ENCODE measurements at places on chromosomes 2 and 18.

DNA sequence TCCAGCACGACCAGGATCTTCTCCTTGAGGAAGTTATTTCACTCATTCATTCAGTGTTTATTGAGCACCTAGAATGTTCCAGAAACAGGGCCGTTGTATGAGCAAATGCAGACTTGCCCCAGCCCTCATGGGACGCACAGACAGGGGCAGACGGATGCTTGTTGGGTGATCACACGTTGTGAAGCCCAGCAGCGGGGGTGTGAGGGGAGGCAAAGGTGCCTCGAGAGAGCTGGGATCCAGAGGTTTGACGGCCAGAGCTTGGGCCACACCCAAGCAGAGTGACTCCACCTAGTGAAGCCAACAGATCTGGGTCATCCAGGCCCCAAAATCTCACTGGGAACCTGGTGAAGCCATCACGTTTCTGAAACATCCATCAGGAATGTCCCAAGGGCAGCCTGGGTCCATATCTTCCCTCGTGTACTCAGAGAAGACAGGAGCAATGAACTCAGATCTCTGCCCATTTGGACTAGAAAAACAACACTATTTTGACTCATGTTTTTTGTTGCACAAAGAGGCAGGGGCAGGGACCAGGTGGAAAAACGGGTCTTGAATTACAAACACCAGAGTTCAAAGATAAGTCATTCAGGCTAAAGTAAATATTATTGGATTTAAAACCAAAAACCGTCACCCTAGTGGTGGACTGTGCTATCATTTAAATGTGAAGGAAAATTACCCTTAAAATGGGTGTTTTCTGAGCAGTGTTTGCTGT lies 54.9 kb upstream of the RBM44 start:
- no peak for DNase-seq

DNA sequence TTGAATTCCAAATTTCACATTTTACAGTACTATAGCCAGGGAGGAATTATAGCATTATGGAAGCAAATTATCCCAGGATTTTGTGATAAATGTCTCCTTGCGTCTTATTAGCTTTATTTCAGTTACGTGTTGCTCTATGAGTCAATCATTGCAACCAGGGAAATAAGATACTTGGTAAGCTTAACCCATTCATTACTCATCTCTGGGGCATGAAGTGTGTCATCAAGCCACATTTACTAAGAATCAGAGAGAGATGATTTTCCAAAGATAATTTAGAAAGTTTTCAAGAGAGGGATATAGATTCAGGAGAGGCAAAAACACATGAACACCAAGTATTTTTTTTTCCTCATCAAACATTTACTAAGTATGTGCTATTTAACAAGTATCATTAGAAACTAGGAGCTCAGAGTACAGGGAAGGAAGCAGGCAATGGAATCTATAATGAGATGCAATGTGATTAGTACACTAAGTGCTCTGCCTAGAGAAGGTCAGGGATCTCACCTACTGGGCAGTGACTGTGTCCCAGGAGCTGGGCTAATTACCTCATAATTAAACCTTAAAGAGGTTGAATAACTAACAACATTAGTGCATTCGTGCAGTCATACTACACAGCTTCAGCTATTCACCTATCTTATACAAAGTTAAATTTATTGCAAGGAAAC lies 217.8 kb upstream of the NXPH2 start:
- DNase-seq, result no peak

DNA sequence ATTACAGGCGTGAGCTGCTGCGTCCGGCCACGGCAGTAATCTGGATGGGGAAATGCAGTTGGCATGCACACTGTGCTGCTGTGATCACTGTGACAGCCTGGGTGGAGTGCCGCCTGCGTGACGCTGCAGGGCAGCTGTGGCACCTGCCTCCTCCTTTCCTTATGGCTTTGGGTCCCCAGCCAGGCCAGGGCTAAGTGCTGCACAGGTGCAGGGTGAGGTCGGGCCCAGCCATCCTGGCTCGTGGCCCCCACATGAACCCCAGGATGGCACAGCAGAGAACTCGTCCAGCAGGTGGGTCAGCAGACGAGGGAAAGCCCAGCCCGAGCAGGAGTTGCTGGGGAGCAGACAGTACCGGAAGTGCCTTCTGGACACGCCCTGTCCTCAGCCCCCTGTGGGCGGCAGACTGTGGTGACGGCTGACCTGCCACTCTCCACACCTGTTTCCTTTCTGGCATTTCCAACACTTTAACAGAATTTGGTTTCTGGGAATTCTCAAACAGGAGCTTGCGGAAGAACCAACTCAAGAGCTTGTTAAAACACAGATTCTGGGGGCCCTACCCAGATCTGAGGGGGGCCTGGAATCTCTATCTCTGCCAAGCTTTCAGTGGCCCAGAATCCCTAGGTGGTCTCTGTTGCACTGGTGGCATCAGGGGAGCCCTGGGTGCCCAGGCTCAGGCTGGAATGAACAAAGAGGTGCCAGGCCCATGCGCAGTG lies 16.9 kb downstream of the HS1BP3 start:
- DNase-seq, result no peak

GRCh38 chr2:220275454-220275853 lies 648.0 kb downstream of the SLC4A3 start:
- no peak for DNase-seq

GRCh38 chr2:217948351-217948791 lies 54.4 kb downstream of the TNS1 start:
- DNase-seq, result no peak

GRCh38 chr2:239845968-239846367 lies 179.2 kb downstream of the NDUFA10 start:
- no peak for DNase-seq

GRCh38 chr2:168614172-168615018 lies 158.3 kb downstream of the CERS6 start:
- no peak for DNase-seq

- no peak for DNase-seq
Observed at GRCh38 chr18:46070815-46071652, 1.0 kb downstream of the PSTPIP2 start.

GRCh38 chr2:71896385-71897136 lies 251.1 kb downstream of the CYP26B1 start:
- no peak for DNase-seq

DNA sequence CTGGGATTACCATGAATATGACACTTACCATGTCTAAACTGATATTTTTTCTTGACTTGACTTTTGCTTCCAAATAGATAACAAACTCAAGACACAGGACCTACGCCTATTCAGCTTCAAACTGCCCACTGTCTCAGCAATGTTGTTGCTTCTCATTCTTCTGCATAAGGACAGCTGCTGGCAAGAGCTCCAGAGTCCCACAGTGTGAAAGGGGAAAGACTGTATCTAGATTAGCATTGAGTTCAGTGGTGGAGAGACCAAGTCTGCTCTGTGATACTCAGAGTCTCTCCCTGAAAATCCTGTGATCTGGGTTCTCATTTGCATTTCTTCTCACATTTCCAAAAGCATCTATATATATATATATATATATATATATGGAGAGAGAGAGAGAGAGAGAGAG lies 247.9 kb upstream of the NT5C1B start:
- no peak for DNase-seq

Data from activated gamma-delta T cell (primary cell).